Activated naive CD4-positive, alpha-beta T cell treated with anti-CD3 and anti-CD28 coated beads, Interleukin-2, amount 10 ng/mL, durations not matched to agents 7 days and 5 days (primary cell): ENCODE measurements at places on chromosomes 4 and X.

DNA sequence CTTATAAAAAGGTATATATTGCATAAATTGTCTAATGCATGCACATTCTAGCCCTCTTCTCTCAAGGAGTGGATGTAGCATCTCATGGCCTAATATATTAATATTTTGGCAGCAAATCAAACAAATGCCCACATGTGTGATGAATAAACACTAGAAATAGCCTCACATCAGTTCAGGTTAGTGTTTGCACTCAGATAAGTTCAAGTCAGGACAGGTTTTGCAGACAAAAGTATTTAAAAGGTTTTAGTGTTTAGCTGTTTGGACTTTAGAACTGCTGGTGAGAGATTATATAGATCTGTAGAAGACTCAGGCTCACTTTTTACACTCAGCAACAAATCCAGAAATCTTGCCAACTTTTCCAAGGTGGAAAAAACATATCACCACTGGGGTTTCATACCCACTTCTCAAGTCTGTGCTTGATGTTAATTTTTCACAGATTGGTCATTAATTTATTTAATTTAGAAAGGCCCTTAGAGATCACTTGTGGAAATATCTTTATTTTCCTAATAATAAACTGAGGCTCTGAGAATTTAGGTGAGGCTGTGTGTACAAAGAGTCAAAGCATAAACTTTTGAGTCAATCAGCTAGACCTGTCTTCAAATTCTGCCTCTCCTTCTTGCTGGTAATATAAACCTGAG lies 362.6 kb downstream of the GASK1B start:
- no peak for DNase-seq

DNA sequence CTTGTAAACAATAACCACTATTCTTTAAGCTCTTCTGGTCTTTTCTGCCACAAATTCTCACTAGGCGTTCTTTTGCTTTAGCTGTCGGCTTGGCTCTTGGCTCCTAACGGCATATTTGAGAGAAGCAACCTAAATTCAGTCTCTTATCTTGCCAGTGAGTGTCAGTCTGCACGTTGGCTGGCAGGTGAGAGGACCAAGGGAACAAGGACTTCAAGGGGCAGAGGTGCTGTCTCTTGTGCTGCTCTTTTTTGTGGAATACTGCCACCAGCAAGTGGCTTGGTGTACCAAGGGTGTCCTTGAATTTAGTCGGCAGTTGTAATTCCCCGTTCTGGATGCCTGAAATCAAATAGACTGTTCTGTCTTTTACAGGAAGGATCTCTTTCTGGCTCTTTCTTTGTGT lies 77.8 kb upstream of the SLC4A4 start:
- no peak for DNase-seq

- DNase-seq = no peak
Observed at GRCh38 chrX:49312176-49312575, 8.7 kb downstream of the GAGE10 start.

GRCh38 chr4:54742636-54743399 lies 85.1 kb downstream of the KIT start:
- DNase-seq = no peak

DNA sequence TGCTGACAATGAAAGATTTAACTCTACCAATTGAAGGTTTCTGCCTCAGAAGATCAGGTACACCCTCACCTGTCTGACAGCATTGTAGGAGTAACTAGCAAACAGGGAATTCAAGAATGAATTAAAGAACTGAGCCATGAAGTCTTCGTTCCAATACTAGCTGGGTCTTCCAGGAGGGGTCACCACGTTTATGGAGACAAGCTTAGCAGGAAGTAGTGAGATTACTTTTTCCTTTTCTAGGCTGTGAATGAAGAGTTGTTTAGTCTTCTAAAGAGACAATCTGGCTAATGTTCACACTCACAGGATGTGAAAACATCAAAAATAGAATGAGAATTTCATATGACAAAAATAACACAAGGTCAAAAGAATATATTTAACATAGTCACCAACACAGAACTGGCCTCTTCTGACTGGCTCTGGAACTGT lies 54.9 kb downstream of the REELD1 start:
- no peak for DNase-seq

- DNase-seq = no peak
Observed at GRCh38 chrX:50211510-50211909, 6.9 kb downstream of the CCNB3 start.
